ENCODE measurements at places on chromosomes 12 and 14. TPM values are rescaled to one million over a fixed set of nuclear protein-coding genes. Genes with fewer than 3 reads are reported as not detected.
A peak's percentile ranks its signal among the peaks of the same experiment; 100 is the strongest.

The LRFN5 gene
- 0.37 TPM for total RNA-seq

The MYF5 gene
- not detected for total RNA-seq

The PPP1R1A gene
- 5.2 TPM for total RNA-seq

The DLK1 gene
- total RNA-seq: not detected

GRCh38 chr12:96241846-96242256 is 47.7 kb downstream of the ELK3 start:
- no peaks in the 10 kb centered on the region for H3K36me3 ChIP-seq
- peak; percentile 35 for DNase-seq
- H3K27me3 ChIP-seq: no peaks in the 10 kb centered on the region
- H3K4me1 ChIP-seq: no peaks in the 10 kb centered on the region
- peak overlapping the region; percentile 60 for H3K27ac ChIP-seq
- H3K4me3 ChIP-seq: no peak overlapping the region

DNA sequence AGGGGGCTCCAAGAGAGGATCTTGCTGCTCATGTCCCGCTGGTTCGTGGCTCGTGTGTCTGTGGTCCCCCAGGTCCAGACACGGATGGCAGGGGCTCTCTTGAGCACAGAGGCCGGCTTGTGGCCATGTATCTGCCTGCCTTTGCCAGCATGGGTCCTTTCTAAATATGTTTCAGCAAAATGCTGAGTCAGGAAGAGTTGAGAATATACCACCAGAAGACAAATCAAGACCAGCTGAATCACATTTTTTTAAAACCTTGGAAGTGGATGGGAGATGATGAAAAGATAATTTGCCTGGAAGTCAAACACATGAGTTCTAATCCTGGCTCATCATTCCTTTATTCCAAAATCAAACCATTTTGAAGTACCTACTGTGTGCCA is 58.0 kb downstream of the NUAK1 start:
- DNase-seq: no peak
- H3K4me3 ChIP-seq: no peak overlapping the region
- H3K27me3 ChIP-seq: no peaks in the 10 kb centered on the region
- H3K4me1 ChIP-seq: no peaks in the 10 kb centered on the region
- H3K36me3 ChIP-seq: no peaks in the 10 kb centered on the region
- no peak overlapping the region for H3K27ac ChIP-seq

DNA sequence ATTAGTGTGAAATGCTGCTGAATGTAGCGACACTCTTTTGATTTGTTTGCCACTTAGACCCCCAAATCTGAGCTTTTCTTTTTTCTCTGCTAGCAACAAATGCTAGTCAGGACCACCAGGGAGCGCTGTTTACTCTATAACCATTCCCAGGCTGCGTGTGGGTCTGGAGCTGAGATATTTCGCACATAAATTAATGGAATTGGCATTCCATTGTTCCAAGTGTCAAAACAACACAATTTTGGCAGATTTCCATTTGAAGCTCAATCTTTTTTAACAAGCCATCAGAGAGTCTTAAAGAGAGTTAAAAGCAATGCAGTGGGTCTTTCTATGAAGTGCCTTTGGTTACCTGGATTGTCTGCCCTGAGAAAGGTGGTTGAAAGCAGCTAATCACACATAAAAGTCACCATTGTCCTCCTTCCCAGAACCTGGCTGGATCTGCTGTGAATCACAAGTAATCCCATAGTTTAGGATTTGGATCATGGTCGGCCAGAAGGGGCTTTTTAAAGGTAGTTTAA is 7.4 kb upstream of the TMEM132C start:
- H3K27me3 ChIP-seq: no peaks in the 10 kb centered on the region
- no peaks in the 10 kb centered on the region for H3K36me3 ChIP-seq
- H3K27ac ChIP-seq: no peak overlapping the region
- H3K4me1 ChIP-seq: no peaks in the 10 kb centered on the region

GRCh38 chr12:4014858-4015224 is 141.6 kb upstream of the PARP11 start:
- no peaks in the 10 kb centered on the region for H3K27me3 ChIP-seq
- no peak for DNase-seq
- no peak overlapping the region for H3K27ac ChIP-seq
- no peaks in the 10 kb centered on the region for H3K36me3 ChIP-seq

DNA sequence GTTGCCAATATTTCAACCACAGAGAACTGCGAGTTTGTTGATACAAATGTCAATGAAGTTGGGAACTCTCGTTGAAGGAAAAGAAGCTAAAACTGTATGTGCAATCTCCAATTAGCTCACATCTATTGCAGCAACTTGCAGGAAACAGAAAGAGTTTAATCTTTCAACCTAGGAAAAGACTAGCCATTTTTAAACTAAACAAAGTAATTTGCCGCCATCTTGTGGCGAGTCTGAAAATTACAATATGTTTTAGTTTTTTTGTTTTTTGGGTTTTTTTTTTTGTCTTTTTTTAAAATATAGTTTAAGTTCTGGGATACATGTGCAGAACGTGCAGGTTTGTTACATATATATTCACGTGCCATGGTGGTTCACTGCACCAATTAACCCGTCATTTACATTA is 131.2 kb upstream of the FOXG1 start:
- no peaks in the 10 kb centered on the region for H3K36me3 ChIP-seq
- no peaks in the 10 kb centered on the region for H3K4me1 ChIP-seq
- DNase-seq: no peak
- no peaks in the 10 kb centered on the region for H3K27me3 ChIP-seq

DNA sequence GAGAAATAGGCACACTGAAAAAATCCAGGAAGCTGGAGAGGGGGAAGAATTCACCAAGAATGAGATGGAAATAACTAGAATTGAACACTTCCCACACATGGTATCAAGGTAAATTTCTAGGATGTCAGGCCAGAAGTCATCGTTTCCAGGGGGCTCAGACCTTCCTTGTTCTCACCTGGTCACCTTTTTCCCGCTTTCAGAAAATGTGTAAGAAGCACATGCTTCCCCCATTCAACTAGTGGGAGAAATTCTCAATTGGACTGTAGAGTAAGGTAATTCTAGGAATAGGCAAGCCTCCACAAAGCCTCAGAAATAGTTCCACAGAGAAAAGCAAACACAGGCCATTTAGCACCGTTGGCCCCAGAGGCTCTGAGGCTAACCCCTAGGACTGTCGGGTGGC is 2.8 kb upstream of the PTMS start:
- no peaks in the 10 kb centered on the region for H3K27me3 ChIP-seq
- no peak for DNase-seq
- H3K27ac ChIP-seq: peak overlapping the region; percentile 83
- H3K4me3 ChIP-seq: no peak overlapping the region
- H3K36me3 ChIP-seq: no peaks in the 10 kb centered on the region

DNA sequence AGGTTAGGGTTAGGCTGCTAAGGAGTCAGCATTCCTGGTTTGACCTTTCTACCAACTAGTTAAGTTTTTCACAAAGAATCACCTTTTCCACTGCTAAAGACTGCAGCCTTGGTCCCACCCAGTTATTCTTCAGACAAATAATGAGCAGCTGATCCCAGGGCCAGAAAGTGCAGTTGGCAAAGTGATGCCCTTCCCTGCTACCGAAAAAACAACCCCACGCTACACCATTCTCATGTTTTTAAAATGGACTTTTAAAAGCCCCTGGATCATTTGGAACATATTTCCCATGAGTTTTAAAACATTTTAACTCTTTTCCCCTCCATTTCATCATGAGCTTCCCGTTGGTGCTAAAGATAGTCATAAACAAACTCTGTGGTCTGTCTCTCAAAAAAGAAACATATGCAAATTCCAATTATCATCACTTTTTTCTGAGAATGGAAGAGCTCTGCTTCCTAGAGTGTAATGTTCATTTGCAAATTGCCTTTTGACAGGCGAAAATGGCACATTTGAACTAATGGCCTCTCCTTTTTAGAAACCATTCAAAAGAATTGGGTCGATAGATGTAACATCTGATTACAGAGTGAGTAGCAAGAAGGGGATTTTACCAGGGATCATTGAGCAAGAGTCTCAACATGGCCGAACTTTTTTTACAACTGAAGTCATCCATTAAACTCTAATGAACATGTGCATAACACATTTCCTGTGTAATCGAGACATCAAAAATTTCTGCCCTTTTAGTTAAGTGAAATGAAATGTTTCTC is 129.3 kb upstream of the RAP1B start:
- no peak for DNase-seq
- no peak overlapping the region for H3K4me3 ChIP-seq
- no peaks in the 10 kb centered on the region for H3K4me1 ChIP-seq

DNA sequence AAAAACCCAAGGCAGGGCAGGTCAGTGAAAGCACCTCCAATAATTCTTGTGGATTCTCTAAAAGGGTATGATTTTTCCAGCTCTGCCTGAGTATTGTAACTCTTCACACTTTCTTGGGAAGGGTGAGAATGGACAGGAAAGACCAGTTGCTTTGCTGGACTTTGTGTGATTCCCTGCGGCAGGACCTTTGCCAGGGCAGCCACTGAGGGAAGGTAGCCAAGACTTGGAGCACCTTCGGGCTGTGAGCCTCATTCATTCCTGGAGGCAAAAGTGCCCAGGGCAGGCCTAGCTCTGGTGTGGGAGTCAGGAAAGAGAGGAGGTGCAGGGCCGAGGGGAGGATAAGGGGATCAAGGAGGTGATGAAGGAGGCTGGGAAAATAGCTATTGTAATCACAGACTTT is 80.2 kb downstream of the VCPKMT start:
- H3K36me3 ChIP-seq: no peaks in the 10 kb centered on the region
- H3K4me1 ChIP-seq: peaks cover 11% of the 10 kb centered on the region
- H3K27me3 ChIP-seq: no peaks in the 10 kb centered on the region
- DNase-seq: no peak

- peaks cover 77% of the 10 kb centered on the region for H3K4me1 ChIP-seq
- peak overlapping the region; percentile 1 for H3K4me3 ChIP-seq
- H3K27ac ChIP-seq: peak overlapping the region; percentile 99
- DNase-seq: no peak
- no peaks in the 10 kb centered on the region for H3K36me3 ChIP-seq
Observed at GRCh38 chr14:73754911-73755360, 40.8 kb upstream of the PNMA1 start.

DNA sequence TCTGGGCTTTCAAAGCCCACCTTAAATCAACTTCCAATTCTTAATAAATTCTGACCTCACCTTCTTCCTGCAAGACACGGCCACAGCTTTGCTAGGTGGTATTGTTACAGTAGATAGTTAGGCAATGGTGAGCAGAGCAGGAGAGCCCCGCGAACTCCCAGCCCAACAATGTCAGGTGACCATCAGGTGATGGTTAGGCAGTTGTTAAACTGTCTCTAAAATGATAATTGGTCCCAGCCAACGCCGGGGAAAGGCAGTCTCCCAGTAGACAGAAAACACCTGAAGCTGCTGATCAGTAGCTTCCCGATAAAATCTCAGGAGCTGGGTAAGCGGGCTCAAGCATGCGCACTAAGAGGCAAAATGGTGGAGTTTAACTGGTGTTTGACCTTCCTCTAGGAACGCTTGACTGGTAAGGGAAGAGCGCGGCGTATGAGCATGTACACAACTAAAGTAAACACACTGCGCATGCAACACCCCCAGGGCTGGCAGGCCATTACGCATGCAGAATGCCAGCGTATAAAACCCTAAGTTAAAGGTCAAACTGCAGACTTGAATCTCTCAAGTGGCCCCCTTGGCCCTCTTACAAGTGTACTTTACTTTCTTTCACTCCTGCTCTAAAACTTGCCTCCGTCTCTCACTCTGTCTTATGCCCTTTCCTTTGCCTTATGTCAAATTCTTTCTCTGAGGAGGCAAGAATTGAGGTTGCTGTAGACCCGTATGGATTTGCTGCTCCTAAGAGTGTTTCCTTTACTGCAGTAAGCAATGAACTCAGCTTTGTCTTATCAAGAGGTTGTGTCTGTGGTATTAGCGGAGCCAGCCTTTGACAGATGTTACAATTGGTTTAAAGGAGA is 113.5 kb downstream of the C12orf75 start:
- no peaks in the 10 kb centered on the region for H3K27me3 ChIP-seq
- no peaks in the 10 kb centered on the region for H3K4me1 ChIP-seq
- no peak overlapping the region for H3K4me3 ChIP-seq
- no peak overlapping the region for H3K27ac ChIP-seq
- no peaks in the 10 kb centered on the region for H3K36me3 ChIP-seq

DNA sequence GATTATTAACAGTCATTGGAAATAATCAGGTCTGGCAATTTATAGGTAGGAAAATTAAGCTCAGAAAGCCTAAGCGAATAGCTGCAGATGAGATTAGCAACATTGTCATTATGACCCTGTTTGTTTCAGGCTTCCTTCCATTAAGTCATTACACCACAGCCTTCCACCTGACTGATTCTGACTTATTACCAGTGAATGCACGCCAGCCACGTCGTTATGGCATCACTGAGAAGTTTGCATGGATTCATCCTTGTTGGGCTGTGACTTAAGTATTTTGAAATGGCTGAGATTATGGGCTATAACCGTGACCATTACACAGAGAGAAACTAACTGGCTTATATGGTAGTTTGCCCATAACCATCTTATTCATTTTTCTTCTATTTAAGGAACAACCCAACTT is 18.6 kb downstream of the RASSF8 start:
- H3K4me1 ChIP-seq: no peaks in the 10 kb centered on the region
- DNase-seq: no peak
- H3K36me3 ChIP-seq: no peaks in the 10 kb centered on the region
- no peak overlapping the region for H3K4me3 ChIP-seq

- no peak overlapping the region for H3K4me3 ChIP-seq
- H3K27ac ChIP-seq: no peak overlapping the region
- no peaks in the 10 kb centered on the region for H3K4me1 ChIP-seq
- no peak for DNase-seq
Observed at GRCh38 chr14:67331368-67332125, 28.1 kb downstream of the ATP6V1D start.

DNA sequence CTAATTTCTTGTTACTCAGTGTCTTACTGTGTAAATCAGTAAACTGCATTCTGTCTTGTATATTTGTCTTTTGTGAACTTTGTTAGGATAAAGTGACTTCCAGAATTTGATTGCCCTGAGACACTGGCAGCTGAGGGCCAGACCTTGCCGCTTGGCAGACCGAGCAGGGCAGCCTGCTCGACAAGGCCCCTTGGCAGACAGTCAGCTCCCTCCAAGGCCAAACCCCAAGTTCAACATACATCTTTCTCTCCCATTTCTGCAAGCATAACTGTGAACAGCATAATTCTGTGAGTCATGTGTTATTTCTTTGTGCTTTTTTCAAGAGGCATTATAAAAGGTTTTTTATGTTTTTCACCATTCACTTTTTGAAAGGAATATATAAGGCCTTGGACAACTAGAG is 39.2 kb upstream of the BMAL2 start:
- DNase-seq: peak; percentile 52
- H3K4me1 ChIP-seq: peaks cover 12% of the 10 kb centered on the region
- H3K36me3 ChIP-seq: no peaks in the 10 kb centered on the region
- no peaks in the 10 kb centered on the region for H3K27me3 ChIP-seq

DNA sequence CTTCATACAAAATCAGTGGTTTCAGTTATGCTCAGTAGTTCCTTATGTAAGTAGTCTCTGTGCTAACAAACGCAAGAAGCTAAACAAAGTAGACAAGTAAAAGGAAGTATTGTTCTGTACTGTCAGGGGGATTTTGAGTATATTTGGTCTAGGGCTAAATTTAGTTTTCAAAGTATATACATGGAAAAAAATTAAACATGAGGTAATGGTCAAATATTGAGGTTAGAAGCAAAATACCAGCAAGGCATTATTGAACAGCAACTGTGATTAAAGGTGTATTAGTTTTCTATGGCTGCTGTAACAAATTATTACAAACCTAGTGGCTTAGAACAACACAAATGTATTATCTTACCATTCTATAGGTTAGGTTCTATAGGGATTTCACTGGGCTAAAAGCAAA is 18.8 kb downstream of the GNG2 start:
- H3K27ac ChIP-seq: no peak overlapping the region
- DNase-seq: no peak
- no peak overlapping the region for H3K4me3 ChIP-seq
- no peaks in the 10 kb centered on the region for H3K4me1 ChIP-seq

- peaks cover 3% of the 10 kb centered on the region for H3K4me1 ChIP-seq
- no peak for DNase-seq
- H3K27ac ChIP-seq: no peak overlapping the region
- no peak overlapping the region for H3K4me3 ChIP-seq
- H3K36me3 ChIP-seq: no peaks in the 10 kb centered on the region
Observed at GRCh38 chr14:93079321-93079720, 36.4 kb downstream of the ITPK1 start.

All from colonic mucosa (tissue), 4 donors.